ENCODE measurements at places on chromosomes 7 and 10.

DNA sequence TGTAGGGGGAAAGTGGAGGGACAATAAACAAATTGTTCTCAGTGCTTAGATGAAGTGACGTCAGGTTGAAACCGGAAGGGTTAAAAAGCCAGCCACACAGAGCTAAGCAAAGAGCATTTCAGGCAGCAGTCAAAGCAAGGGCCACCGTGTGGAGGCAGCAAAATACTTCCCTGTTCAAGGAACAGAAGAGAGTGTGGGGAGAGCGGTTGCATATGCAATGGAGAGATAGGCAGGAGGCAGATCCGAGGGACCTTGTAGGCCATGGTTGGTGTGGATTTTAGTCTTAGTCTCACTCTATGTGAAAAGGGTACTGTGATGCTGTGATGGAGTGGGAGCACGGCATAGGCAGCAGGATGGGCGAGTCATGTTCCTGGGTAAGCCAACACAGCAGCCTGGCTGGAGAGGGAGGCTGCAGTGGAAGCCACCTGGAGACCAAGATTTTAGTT is 3.8 kb upstream of the STN1 start:
- no peak for DNase-seq

- DNase-seq, result no peak
Measured at GRCh38 chr10:31871266-31872065, 57.2 kb downstream of the ARHGAP12 start.

- no peak for DNase-seq
Measured at GRCh38 chr10:24355056-24355688, 146.2 kb downstream of the KIAA1217 start.

DNA sequence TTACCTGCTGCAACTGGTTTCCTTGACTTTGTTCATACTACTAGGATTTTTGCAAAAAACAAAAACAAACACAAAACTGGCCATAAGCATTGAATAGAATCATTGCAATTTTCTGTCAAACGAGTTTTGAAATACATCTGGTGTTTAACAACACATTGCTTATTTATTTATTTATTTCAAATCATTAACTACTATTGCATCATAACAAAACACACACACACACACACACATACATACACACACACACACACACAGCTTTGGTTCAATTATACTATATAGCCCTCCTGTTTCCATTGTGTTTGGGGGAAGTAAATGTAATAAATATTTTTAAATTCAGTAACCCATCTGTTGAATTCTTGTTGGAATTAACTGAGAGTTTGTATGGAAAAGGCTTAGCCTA is 43.8 kb downstream of the NRG3 start:
- no peak for DNase-seq

- DNase-seq, result no peak
Measured at GRCh38 chr10:70733051-70733450, 52.1 kb downstream of the TBATA start.

GRCh38 chr7:156157409-156158012 is 345.2 kb upstream of the SHH start:
- DNase-seq, result no peak

GRCh38 chr7:26153241-26153822 is 1.3 kb downstream of the NFE2L3 start:
- DNase-seq, result no peak

GRCh38 chr7:122791959-122792545 is 89.3 kb upstream of the RNF148 start:
- DNase-seq, result no peak

- DNase-seq, result no peak
Measured at GRCh38 chr7:107014387-107015023, 30.0 kb upstream of the PRKAR2B start.

GRCh38 chr10:7542189-7542914 is 124.4 kb downstream of the ITIH5 start:
- no peak for DNase-seq

GRCh38 chr10:13973742-13974141 is 357.0 kb downstream of the FRMD4A start:
- DNase-seq, result no peak

DNA sequence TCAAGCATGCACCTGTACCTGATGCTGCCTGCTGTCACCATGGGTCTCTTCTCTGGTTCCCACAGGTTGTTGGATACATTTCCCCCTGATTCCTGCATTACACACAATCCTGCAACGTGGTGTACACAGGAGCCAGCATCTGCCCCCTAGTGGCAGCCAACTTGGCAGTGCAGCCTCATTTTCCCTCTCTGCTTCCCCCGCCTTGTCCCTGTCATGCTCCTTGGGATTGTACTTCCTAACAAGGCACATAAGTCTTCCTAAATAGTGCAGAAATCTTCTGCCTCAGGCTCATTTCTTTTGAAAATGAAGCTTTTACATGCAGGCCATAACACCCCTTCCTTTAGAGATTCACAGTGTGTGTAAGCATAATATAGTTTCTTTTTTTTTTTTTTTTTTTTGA is 387.5 kb downstream of the CCSER2 start:
- no peak for DNase-seq

DNA sequence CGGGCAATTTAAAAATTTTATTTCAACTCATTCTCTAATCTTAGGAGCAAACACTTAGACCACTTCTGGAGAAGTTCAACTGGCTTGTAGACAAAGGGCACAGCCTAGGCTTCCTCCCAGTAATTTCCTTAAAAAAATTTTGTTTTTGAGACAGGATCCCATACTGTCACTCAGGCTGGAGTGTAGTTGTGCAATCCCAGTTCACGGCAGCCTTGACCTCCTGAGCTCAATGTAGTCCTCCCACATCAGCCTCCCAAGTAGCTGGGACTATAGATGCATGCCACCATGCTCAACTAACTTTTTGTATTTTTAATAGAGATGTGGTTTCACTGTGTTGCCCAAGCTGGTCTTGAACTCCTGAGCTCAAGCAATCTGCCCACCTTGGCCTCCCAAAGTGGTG is 38.4 kb downstream of the BAMBI start:
- DNase-seq, result no peak

- DNase-seq, result no peak
Measured at GRCh38 chr10:91941426-91941825, 17.9 kb downstream of the BTAF1 start.

DNA sequence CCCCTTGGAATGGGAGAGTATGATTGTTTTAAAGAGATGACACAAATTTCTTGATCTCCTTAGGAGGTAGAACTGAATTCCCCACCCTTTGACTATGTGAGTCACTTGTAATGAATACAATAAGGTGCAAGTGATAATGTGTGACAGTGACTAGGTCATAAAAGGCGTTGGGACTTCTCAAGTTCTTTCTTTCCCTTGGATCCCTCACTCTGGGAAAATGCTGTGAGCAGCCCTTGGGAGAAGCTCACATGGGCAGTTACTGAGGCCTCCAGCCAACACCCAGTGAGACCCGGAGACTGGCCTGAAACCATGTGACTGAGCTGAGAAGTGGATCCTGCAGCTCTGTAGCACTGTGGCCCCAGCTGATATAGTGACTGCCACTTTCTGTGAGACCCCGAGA is 66.4 kb upstream of the FAM180A start:
- DNase-seq, result no peak

DNA sequence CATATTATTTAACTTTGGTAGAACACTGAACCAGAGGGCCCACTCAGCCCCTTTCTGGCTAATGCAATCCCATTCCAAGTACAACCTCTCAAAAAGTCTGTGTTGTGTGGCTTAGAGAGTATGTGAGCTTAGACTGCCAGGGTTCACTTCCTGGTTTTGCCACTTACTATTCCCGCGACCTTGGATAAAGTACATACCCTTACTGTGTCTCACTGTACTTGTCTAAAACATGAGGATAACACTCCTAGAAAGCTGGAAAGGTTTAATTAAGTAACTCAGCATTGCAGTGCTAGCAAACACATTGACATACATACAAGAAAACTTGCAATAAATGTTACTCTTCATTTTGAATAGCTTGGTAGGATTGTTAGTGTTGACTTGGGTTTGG is 215.8 kb downstream of the CHCHD3 start:
- DNase-seq, result no peak

DNA sequence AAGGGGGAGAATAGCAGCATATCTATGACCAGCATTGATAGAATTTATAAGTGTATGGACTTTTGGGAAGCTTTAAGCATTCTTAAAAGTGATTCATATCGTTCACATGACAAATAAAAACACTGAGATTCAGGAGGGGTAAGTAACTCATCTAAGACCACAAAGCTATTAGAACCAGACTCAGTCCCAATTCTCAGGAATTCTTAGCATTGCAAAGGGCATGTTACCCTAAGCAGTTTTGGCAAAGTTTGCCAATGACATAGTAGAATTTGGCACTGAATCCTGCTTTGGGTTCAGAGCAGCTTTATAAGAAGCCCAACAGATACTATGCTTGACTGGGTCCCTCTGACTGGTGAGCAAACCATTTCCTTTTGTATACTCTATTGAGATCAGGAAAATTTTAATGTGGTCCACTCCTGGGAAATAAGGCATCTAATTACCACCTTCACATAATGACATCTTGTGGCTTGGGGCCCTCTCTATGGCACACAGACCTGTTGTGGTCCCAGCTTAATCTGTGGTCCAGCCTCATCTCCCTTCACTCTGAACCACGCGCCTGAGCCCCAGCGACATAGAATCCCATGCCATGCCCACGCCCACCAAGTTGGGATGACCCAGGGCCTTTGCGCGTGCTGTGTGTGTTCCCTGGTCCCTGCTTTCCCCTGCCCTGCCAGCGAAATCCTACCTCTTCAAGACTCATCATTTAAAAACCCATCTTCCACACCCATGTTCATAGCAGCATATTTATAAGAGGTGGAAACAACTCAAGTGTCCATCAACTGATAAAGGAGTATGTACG is 37.5 kb upstream of the DOCK1 start:
- DNase-seq, result no peak

DNA sequence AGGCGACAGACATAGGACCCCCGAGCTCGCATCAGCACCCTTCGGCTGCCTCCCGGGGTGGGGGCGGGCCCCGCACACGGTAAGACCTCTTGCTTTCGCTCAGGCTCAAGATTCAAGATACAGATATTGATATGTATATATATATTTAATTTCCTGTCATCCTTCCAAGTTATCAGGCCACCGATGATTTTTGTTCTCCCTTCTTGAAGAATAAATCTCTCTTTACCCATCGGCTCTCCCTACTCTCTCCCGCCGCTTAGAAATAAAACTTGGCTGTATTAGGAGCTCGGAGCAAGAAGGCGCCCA is 603 bp downstream of the ADRA2A start:
- DNase-seq, result no peak

Measured in LNCaP clone FGC (cell line).